Mammary epithelial cell (primary cell): ENCODE measurements at places on chromosomes 16 and 17.
A peak's percentile ranks its signal among the peaks of the same experiment; 100 is the strongest.

GRCh38 chr16:31529937-31530312 lies 2.2 kb downstream of the AHSP start:
- DNase-seq, result no peak

DNA sequence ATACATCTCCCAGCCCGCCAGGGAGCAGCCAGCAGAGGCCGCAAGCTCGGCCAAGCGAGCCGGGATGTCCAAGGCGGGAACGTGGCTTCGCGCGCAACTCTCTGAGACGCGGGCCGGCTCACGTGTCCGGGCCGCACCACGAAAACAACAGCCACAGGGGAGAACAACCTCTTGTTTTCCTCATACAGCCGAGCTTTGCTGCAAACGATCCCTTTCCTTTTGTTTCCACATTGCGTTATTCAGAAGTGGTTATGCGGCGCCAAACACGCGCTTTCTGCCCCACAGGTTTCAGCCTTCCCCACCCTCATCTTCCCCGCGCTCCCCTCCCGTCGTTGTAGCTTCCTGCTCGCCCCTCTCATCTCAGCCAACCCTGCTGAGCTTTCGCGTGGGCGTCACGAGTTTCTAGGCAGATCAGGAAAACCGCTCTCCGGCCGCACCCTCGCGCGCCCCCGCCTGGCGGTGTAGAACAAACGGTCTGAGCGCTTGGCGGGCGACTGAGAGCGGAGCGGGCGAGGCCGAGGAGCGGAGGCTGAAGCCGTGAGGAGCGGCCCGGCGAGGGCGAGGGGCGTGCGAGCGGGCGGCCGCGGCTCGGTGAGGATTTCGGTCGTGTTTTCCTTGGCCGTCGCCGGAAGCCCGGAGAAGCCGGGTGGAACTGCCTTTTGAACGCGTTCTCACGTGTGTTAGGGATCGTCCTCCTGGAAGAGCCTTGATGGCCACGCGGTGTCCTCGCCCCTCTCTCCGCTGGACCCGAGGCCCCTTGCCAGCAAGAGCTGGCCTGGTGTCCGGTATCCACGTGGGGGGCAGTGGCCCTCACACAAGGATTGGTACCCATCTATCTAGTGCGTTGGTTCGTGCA lies 6.6 kb upstream of the SMARCD2 start:
- DNase-seq, result peak; percentile 88

- DNase-seq, result no peak
Measured at GRCh38 chr16:51755577-51756355, 604.7 kb upstream of the SALL1 start.

DNA sequence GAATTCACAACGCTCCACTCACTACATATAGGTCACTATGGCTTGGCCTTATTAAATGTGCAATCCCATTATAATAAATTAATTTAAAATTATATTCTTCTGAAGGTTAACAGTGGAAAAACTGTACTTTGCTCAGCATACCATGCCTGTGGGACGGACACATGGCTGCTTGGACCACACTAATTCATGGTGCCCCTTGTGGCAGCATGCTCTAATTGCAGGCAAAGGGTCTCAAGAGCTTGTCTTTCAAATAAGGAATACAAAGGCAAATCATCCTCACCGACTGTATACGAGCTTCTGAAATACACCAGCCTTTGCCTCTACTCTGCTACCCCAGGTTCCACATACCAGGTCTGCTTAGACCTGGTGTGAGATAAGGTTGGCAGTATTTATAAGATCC lies 11.7 kb downstream of the SMPD3 start:
- no peak for DNase-seq

GRCh38 chr17:73096211-73096610 lies 3.7 kb upstream of the SLC39A11 start:
- no peak for DNase-seq

GRCh38 chr16:24270721-24271442 lies 14.7 kb downstream of the CACNG3 start:
- no peak for DNase-seq

GRCh38 chr16:88550246-88550661 lies 19.9 kb upstream of the ZC3H18 start:
- no peak for DNase-seq

GRCh38 chr16:23753908-23754593 lies 775 bp upstream of the CHP2 start:
- no peak for DNase-seq
